ENCODE measurements at places on chromosomes 16 and 17. TPM values are rescaled to one million over a fixed set of nuclear protein-coding genes. Genes with fewer than 3 reads are reported as not detected.

The FOXN1 gene
- total RNA-seq: not detected

The EVPL gene
- 0.68 TPM for total RNA-seq

The HYDIN gene
- not detected for total RNA-seq

The ALOX15B gene
- not detected for total RNA-seq

The ZPBP2 gene
- not detected for total RNA-seq

DNA sequence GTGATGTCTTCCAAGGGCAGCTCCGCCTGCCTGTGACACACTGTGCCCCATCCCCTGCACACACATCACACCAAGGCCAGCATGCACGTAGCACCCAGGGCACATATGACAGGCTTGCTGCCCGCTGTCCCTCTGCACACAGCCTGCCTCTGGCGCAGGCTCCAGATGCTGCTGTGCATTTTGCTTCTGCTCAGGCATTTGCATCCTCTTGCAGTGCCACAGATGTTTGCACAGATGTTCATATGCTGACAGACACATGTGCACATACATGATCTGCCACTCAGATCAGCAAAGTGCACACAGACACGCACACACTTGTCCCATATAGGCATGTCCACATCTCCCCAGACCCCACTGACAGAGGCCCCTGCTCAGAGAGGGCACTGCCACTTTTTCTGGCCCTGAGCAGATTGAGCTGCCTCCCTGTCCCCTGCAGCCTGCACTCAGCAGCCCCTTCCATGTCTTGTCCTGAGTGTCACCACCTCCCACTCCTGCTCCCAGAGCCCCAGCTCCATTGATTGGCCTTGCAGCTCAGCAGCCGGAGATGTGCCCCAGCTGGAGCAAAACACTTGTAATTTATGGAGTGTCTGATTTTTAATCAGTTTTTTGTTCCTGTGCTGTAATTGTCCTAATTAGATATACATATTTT, 115.1 kb upstream of the RPL38 start:
- no peaks in the 10 kb centered on the region for H3K4me1 ChIP-seq
- H3K4me3 ChIP-seq: no peak overlapping the region
- peaks cover 28% of the 10 kb centered on the region for H3K27me3 ChIP-seq
- H3K36me3 ChIP-seq: no peaks in the 10 kb centered on the region
- no peak overlapping the region for H3K27ac ChIP-seq

GRCh38 chr17:44708401-44709263, at the start of gene DBF4B:
Gene DBF4B (plus strand): TSS chr17:44708665. CDS start chr17:44708821, 156 bp downstream.
- no peak within 1 kb of the TSS for H3K27ac ChIP-seq
- peak; percentile 67 for DNase-seq
- H3K36me3 ChIP-seq: peaks cover 2% of the 10 kb centered on the region
- peaks cover 10% of the 10 kb centered on the region for H3K27me3 ChIP-seq
- no peak within 1 kb of the TSS for H3K4me3 ChIP-seq

DNA sequence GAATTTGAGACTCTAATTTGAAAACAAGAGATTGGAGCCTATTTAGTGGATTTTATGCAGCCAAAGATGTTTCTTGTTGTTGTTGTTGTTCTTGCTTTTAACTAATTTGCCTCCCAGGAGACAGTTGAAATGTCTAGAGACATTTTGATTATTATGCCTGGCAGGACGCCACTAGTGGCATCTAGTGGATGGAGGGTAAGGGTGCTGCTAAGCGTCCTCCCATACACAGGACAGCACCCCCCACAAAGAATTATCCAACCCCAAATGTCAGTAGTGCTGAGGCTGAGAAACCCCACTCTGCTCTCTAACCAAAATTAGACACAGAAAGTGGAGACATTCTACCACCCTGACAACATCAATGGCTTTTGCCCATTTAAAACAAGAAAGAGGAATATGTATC, 15.4 kb upstream of the HSBP1 start:
- H3K4me1 ChIP-seq: peaks cover 2% of the 10 kb centered on the region
- peaks cover 38% of the 10 kb centered on the region for H3K27me3 ChIP-seq
- H3K36me3 ChIP-seq: peaks cover 5% of the 10 kb centered on the region
- no peak overlapping the region for H3K27ac ChIP-seq
- DNase-seq: no peak

DNA sequence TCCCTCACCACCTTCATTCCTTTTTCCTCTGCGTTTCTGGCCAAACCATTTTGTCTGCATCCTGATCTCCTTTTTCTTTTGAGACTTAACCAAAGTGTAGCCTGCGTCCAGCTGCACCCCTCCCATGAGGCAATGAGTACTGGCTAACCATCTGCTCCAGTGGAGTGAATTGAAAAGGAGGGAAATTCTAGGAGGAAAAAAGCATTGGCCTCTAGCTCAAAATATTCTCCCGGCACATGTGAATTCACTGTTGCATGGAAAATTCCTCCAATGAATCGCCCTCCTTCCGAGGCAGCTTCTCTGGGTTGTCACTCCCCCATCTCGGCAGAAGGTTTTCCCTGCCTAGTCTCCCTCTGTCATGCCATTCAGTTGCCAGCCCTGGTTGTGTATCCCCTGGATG, 5.6 kb downstream of the RAP1GAP2 start:
- H3K27ac ChIP-seq: peak overlapping the region; percentile 77
- H3K36me3 ChIP-seq: peaks cover 9% of the 10 kb centered on the region
- DNase-seq: no peak
- peaks cover 42% of the 10 kb centered on the region for H3K4me1 ChIP-seq

GRCh38 chr17:81429821-81430551, 34.7 kb downstream of the BAHCC1 start:
- no peak overlapping the region for H3K27ac ChIP-seq
- DNase-seq: no peak
- H3K4me1 ChIP-seq: peaks cover 3% of the 10 kb centered on the region
- H3K27me3 ChIP-seq: no peaks in the 10 kb centered on the region
- H3K36me3 ChIP-seq: peaks cover 2% of the 10 kb centered on the region

All from T-helper 17 cell (primary cell).